Stimulated activated CD8-positive, alpha-beta memory T cell treated with anti-CD3 and anti-CD28 coated beads, Interleukin-4, amount 100 ng/mL, for 1 hour (primary cell): ENCODE measurements at places on chromosomes 4 and X.

DNA sequence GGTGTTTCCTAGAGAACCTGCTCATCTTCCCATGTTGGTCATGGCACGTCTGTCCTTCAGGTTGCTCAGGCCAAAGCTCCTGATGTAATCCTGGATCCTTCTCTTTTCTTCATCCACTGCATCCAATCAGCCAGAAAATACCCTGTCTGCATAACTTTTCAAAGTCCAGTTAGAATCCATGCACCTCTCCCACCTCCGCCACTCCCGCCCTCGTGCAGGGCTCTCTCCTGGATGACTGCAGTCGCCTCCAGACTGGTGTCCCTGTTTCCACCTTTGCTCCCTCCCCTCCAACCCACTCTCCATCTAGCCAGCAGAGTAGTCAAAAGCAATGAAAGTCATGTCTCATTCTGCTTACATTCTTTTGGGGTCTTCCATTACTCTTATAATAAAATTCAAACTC lies 16.0 kb downstream of the CNGA2 start:
- no peak for DNase-seq

GRCh38 chrX:152086141-152086540 lies 52.2 kb downstream of the MAGEA10 start:
- no peak for DNase-seq

GRCh38 chr4:151401739-151402138 lies 7.2 kb upstream of the FHIP1A start:
- DNase-seq, result no peak

DNA sequence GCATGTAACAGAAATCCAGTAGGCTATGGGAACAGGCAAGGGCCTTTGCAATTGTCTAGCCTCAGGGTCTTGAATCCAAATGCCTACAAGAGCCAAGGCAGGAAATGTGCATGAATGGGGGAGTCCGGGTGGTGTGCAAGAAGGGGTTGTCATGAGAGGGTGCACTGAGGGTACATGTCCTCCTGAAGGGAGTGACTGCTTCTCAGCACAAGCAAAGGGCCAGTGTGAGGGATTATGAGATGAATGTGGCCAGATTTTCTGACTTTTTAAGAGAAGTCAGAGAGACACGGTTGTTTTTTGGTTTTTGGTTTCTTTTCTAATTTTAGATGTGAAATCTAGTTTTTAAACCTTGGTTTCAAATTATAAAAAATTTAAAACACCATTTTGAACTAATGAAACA lies 76.5 kb upstream of the LSM6 start:
- DNase-seq, result no peak

- DNase-seq, result no peak
Observed at GRCh38 chr4:166123546-166123945, 250.5 kb downstream of the TLL1 start.

GRCh38 chr4:121764702-121765367 lies at the start of gene SMIM43:
SMIM43 (minus strand) TSS chr4:121765164; CDS start chr4:121765105, 59 bp downstream.
- no peak for DNase-seq

- DNase-seq, result no peak
Observed at GRCh38 chr4:94519925-94520789, 68.4 kb downstream of the PDLIM5 start.

GRCh38 chrX:2967584-2967983 lies 38.4 kb upstream of the ARSD start:
- no peak for DNase-seq

GRCh38 chr4:36747277-36748129 lies 466.1 kb downstream of the DTHD1 start:
- DNase-seq, result no peak

DNA sequence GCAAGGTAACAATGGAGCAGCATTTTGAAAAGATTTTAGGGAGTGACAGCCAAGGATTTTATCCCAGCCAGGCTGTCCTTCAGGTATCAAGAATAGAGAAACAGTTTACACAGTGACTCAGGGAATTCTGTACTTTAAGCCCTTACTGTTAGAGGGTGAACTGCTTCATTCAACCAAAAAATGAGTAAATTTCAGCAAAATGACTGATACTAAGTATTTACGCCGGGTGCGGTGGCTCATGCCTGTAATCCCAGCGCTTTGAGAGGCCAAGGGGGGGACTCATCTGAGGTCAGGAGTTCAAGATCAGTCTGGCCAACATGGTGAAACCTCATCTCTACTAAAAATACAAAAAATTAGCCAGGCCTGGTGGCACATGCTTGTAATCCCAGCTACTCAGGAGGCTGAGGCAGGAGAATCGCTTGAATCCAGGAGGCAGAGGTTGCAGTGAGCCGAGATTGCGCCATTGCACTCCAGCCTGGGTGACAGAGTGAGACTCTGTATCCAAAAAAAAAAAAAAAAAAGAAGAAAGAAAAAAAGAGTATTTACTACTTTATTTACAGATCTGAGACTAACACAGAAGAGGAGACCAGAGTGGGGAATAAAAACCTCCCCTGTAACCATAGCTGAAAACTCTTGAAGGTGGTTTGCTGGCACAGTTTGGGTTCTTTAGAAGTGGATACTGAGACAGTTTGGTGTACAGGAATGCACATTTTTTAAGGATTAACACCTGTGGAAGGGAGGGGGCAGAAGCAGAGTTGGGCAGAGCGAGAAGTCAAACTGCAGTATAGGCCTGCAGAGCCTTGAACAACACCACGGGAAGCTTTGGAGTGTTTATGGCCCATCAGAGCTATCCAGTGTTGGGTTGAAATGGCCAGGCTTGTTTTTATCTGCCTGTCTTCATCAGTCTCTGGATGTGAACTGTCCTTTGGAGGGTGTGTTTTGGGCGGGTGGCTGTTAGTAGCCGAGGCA lies 40.5 kb downstream of the TMEM131L start:
- no peak for DNase-seq

DNA sequence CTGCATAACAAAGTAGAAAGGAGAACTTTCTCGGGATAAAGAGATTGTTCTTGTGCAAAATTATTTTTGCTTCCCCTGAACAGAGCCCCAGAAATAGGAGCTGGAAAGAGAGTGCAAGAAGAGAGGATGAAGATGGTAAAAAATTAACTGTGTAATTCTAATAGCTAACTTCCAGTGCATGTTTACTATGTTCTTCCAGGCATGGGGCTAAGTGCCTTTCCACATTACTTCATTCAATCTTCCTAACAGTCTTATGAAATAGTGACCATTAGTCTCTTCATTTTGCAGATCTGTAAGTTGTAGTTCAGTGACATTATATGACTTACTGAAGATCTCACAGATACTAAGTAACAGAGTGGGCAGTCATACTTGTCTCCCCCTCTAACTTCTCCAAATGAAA lies 61.1 kb upstream of the KLHL13 start:
- no peak for DNase-seq

DNA sequence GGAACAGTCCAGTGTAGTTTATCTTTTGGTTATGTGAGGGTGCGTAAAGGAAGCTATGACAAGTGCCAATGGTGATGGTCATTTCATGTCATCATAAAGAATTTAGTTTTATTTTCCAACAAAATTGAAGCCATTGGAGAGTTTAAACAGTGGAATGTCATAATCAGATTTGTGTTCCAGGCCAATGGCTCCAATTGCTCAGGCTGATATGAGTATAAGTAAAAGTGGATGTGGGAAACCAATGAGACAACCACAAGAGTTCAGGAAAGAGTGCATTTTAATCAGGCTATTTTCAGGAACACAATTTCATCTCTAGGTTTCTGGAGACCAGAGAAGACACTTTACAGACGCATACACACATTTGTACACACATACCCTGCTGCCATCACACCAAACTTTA lies 20.7 kb downstream of the SPANXC start:
- no peak for DNase-seq

GRCh38 chrX:137566746-137567679 lies 1.1 kb downstream of the ZIC3 start:
- no peak for DNase-seq

DNA sequence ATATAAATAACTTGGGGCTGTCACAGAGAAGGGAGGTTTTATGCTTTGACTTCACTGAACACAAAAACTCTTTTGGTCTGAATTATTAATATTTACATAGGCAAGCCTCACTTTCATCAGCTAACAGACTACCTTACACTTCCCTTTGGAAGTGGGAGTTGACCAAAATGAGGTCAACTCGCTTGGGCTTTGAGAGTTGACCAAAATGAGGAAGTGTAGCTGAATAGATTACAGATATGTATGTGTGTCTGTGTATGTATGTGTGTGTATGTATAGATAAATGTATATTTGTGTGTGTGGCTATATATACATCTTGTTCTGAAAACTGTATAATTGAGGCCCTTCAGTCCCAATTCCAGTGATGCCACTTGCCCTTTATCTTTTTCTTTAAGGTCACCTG lies 113.3 kb upstream of the IL13RA1 start:
- DNase-seq, result no peak

DNA sequence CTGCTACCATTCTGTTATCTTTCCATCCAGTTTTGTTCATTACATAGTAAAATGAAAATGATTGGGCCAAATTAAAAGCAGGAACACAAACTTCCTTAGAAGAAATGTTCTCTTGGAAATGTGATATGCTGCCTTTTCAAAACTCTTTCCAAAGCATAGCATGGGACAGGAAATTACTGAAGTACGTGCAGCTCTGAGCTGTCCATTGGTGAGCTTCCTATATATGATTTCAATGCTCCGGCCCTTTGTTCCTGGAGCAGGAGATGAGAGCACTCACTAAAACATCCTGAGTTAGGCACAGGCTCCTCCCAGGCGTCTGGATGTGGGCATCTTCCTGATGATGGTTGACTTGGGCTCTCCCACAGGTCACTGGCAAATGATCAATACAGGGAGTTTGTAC lies 33.0 kb upstream of the ANXA3 start:
- DNase-seq, result no peak

GRCh38 chrX:134782796-134783195 lies 124.5 kb upstream of the PLAC1 start:
- DNase-seq, result no peak

DNA sequence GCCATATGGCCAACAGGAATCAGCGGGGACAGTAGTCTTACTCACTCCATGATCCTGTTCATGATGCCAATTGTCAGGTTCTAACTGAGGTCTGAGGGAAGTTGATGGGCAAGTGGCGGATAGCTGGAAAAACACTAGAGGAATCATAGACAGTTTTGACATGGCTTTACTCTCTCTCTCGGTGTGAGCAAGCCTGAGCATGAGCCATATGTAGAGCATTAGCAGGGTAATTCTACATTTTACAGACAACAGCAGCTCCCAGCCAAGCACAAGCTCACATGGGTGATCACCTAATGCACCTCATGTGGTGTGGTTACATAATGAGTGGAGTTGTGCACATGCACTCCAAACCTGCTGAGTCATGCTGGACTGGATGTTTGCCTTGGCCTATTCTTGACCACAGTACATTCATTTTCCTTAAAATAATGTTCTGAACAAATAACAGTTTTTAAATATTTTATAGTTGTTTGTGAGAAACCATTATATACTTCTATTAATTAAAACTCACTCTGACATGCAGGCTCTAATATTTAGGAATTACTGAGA lies 429.2 kb downstream of the GPAT3 start:
- no peak for DNase-seq

GRCh38 chr4:23762551-23762950 lies 127.3 kb downstream of the PPARGC1A start:
- DNase-seq, result no peak

DNA sequence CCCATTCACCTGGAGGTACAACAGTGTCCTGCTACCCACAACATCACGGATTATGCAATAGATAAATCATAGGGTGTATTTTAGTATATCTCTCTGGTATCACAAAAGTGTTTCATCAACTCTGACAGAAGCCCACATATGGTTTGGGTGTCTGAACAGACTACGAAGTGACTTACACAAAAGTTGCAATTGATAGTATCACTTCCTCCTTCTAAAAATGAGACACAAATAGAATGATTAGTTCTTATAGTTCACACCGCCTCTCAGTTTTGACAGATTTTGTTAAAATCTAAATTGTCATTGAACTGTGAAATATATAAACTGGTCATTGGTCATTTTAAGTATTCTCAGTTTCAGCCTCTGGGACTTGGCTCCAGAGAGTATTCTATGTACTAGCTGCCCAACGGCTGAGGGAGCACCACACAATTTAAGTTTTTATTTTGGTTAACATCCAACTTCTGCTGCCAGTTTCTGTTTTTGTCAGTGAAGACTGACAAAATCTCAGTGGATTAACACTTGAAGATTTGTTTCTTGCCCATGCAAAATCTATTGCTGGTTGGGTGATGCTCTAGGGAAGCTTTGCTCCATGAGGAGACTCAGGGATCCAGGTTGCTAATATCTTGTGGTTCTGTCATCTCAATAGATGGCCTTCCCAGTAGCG lies 113.8 kb upstream of the PUDP start:
- no peak for DNase-seq

DNA sequence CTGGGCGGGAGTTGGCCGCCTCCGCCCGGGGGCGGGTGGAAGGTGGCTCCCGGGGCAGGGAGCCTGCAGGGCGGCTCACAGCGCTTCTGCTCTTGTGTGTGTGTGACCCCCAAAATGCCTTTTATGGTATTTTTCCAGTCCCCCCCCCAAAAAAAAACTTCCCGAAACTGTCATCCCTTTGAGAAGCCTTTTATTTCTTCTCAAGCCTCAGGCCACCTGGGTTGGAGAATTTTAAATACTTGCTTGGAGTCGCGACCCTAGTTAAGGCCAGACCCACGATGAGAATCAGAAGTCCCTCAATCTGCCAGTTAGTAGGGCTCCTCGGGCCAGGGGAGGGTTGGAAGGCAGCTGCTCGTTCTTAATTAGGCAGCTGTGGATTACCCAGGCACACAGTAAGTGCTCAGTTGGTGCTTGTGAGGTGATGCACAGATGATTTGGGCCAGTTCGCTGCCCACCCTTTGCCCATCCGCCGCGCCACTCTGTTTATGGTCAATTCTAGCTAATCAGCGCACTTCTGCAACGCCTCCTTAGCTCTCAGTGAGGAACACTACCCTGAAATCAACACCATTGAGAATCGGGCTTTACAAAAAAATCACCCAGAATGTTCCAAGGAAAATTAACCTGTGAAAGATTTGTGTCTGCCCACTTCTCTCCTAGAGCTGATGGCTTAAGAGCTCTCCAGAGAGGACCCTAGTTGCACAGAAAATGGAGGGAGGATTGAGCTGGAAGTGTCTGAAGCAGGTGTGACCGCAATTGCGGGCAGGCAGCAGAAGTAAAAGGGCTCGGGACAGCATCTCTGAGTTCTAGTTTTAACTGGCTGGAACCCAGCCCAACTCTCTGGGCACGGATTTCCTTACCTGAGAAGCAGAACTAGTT lies 648 bp upstream of the SCD5 start:
- DNase-seq, result no peak

DNA sequence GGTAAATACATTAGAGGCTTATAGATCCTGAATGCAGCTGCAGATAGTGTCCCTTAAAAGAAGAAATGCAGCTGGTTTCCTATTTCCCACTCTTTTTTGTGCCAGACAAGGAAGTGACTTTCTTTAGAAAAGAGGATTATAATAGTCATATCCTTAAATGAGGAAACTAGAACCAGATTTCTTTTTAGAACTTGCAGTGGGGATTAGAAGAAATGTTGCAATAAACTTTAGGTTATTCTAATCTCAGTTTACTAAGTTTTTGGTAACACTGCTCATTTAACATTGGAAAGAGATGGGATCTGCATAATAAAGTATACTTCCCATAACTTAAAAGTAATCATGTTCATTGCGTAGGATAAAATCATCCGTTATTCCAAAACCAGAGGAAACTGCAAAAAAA lies 101.9 kb downstream of the SLIT2 start:
- no peak for DNase-seq

- no peak for DNase-seq
Observed at GRCh38 chr4:24160358-24160757, 270.5 kb upstream of the PPARGC1A start.
